ENCODE measurements at places on chromosomes 12 and 14.

DNA sequence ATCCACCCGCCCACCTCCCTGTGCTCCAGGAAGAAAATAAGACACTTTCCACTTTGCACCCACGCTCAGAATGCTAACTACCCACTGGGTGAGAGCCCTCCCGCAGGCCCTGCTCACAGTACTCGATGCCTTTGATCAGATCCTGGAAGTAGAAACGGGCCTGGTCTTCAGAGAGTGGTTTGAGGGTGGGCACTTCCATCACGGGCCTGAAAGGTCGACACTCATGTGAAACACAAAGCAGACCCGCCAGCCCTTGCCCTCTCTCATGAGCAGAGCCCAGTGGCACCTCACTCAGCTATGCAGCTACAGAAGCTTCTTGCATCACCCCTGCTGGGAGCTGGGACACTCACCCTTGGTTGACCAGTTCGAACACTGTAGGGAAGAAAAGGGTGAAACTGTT is 41.1 kb downstream of the CAMKK2 start:
- no peak for DNase-seq

DNA sequence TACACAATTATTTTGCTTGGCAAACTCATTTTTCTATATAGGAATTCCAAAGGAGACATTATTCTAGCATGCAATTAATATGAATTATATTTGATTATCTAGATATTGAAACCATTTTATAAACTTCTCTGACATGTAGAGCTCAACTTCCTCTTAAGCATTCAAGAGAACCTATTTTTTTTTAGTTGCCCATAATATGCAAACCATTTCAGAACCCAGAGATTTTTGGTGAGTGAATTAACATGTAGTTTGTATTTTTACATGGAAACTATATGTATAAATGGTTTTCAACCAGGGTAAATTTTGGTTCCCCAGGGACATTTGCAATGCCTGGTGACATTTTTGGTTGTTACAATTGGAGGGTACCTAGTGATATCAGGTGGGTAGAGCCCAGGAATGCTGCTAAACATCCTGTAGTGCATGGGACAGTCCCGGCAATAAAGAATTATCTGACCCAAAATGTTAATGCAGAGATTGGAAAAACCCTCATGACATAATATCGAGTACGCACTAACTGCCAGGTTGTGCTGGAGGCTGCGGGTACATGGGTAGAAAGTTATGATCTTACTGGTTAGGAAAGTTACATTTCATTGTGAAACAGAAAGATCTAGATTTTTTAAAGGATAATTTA is 338.9 kb upstream of the GARIN2 start:
- no peak for DNase-seq

- no peak for DNase-seq
Measured at GRCh38 chr12:102891756-102892155, 25.3 kb downstream of the PAH start.

DNA sequence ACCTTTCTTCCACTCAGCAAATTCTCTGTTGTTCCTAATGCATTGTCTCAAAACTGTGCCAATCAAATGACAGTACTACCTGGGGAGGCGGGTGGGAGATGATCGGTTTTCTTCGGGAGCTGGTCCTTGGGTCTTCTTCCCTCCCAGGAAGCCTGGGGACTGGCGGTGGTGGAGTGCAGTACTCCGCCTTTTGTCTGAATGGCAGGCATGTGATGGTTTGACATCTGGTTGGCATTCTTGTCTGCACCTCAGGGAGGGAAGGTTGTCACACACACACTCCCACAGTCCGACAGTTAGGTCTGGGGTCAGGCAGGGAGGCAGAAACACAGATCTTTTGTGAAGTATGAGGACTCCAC is 114.8 kb downstream of the SNAPC1 start:
- DNase-seq = no peak

DNA sequence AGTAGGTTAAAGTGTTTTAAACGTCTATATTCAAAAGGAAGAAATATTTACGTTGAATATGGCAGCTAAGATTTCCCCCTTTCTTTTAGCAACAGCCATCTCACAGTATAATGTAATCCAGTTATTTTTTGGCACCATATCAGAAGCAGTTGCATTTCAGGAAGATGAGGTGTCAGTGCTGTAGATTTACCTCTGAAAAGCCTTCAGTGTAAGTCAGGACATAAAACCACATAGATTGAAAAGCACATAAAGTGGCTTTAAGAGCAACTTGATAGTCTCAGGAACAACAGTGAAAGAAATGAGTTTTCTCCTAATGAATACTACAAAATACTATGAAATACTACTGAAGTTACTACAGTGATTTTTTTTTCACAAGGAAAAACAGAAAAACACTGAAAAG is 6.9 kb downstream of the MLH3 start:
- DNase-seq = peak; percentile 52

- DNase-seq = no peak
Measured at GRCh38 chr12:110371408-110372055, 32.0 kb downstream of the ANAPC7 start.

DNA sequence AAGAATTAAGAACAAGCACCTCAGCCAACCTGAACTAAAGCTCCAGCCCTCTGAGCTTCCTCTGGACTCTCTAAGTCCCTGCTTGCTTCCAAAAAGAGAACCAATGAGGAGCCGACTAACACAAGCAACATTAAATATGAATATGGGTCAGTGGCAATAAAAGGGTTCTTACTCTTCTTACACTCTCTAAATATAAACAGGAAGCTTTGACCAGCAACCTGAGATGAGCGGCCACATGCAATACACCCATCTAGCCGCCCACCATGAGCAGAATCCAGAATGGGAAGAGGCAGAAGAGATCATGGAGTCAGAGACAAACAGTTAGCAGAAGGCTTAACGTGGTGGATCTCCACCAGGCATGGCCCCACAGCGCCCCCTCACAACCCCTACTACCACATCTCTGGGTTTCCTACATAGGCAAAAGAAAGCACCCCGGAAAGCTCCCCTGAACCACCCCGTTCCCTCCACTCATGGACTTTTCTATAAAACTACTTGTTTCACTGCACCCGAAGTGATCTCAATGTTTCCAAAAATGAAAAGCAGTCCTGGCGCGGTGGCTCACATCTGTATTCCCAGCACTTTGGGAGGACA is 59.4 kb downstream of the TTC7B start:
- DNase-seq = no peak

DNA sequence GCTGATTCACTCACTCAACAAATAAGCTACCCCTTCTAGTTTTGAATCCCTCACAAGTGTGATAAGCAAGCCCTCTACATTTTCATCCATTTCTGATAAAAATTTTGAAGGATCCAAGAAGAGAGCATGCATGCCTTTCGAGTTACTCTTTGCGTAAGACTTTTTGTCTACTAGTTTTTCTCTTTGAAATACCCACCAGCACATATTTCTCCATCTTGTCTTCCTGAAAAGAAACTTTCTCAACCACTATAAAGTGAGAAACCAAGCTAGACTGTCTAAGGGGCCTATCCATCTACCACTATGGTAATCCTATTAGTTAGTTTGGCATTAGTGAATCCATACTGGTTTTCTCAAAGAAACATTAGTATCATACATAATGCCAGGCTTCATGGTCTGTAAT is 56.9 kb downstream of the PARP11 start:
- no peak for DNase-seq

GRCh38 chr12:94305130-94305957 is 154.3 kb downstream of the CEP83 start:
- DNase-seq = no peak

- DNase-seq = no peak
Measured at GRCh38 chr12:74293689-74294131, 243.9 kb upstream of the ATXN7L3B start.

- DNase-seq = no peak
Measured at GRCh38 chr14:74429991-74430390, 4.0 kb upstream of the SYNDIG1L start.

- no peak for DNase-seq
Measured at GRCh38 chr14:95495538-95496025, 20.9 kb downstream of the SYNE3 start.

GRCh38 chr14:105859717-105860614 is 333.6 kb downstream of the TMEM121 start:
- DNase-seq = no peak

DNA sequence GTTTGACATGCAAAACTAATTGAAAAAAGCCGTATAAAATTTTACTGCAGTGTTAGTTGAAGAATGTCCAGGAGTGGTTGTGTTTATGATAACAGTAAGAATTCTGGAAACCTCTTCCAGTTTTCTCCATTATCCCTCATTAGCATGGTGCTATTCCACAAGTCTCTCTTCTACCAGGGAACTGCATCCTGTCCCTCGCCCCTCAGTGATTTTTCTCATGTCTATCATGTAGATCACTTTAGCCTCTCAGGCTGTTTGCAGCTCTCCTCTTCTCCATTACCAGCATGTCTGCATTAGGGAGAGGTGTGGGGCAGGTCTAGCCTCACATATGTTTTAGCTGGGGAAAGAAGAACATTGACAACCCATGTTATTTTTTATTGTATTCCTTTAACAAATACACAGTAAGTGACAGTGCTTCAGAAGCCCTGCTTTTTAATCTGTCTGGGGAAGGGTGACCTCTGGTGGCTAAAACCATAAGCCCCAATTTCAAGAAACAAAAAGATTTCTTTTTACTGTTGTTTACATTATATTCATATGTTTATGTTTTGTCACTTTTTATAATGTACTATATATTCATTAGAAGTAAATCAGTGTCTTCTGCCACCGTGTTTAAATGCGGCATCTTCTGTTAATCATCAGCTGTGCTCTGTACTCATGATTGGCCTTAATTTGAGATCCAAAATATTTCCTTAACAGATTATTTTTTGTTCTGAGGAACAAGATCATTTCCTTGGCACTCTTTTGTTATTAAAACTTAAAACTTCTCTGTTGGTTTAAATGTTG is 70.7 kb downstream of the RASSF8 start:
- no peak for DNase-seq

DNA sequence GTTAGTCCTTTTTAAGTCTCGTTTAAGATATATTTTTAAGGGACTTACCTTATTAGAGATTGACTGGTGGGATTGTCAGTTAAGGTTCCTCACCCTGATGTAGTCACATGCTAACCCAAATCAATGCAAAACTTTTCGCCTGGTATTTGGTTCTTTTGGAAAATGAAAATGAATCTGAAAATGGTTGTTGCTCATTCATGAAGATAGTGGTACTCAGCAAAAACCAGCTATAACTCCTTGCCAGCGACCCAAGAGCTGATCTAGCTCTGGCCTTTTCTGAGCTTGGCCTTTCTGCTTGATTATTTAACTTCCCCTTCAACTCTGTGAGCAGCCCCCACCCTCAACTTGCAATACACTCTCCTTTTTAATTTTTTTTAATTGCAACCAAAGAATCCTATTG is 85.0 kb upstream of the GTF2A1 start:
- no peak for DNase-seq

- no peak for DNase-seq
Measured at GRCh38 chr12:1644534-1645438, 15.8 kb downstream of the WNT5B start.

DNA sequence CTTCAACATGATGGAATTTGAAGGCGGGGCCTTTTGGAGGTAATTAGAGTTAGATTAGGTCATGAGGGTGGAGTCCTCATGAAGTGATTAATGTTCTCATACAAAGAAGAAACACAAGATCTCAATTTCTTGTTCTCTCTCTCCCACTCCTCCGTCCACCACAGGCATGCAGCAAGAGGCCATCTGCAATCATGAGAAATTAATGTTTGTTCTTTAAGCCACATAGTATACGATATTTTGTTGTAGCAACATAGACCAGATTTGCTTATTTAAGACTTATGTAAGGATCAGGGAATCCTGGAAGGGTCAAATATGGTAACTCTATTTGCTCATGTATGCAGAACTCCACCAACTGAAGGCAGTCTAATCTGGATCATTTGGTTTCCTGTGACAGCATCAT is 429.0 kb downstream of the LRIG3 start:
- DNase-seq = peak; percentile 65

DNA sequence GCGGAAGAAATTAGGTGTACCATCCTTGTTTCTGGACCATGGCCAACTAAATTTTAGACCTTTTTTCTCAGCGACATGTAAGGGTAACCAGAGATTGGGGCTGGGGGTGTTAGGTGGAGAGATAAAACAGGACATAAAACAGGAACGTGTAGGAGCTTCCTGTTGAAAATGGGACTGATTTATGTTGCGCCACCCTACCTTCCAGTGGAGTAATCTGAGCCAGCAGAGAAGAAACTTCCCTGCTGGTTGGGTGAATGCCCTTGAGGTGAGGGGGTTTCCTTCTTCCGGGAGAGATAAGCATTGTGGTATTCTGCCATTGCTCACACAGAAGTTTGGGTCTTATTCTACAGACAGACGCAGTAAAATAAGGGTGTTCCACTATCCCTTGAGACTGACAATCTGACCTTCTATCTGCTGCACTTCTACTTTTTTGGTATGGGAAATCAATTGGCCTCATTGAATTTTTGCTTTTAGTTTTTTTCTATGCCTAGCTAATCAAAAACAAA is 417.6 kb downstream of the PCNX1 start:
- no peak for DNase-seq

DNA sequence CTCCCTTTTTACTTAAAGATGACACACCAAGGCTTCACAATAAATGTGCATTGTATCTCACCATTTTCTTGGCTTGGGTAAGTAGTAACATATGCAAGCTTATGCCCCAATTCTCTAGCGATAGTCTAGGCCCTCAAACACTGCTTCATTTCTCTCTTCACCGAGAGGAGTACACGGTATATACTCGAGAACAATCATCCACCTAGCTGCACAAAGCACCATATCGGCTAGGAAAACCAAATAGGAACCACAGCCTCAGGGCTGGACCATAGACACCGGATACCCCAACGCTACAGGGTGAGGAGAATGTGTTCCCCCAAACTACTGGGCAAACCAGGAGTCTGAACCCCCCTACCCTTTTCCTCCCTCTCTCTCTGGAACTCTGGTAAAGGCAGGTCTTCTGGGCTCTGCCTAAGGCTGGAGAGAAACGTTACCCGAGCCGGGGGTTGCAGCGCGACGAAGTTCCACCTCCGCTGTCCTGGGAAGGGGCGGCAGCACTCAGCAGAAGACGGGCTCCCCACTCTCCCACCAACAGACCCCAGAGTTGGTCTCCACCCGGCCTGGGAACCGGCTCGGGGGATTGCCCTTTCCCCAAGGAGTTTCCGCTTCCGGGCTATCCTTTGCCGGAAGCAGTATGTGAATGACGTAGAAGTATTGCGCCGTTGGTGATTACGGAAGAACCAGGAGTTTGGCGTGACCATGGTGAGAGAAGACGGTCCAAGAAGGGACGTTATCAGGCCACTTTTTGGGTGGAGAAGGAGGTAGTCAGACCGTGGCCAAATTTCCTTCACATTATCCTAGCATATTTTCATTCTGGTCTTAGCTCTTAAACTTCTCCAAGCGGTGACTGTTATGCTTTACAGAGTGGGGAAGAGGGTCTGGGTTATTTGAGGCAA is at the start of the genes AREL1 and FCF1:
Gene AREL1 (minus strand): TSS at position 582 of the 896 bp plus-strand sequence. CDS start 27,465 bp downstream, outside the sequence.
Gene FCF1 (plus strand): TSS at position 646 of the 896 bp plus-strand sequence. CDS start 54 bp downstream, at position 700.
- DNase-seq = peak; percentile 51

GRCh38 chr14:98622208-98623051 is 649.6 kb downstream of the BCL11B start:
- no peak for DNase-seq

GRCh38 chr12:132437252-132437932 is 52.6 kb upstream of the FBRSL1 start:
- DNase-seq = no peak

- no peak for DNase-seq
Measured at GRCh38 chr14:52351233-52352060, 37.3 kb downstream of the PTGER2 start.
